ENCODE measurements at places on chromosomes 12 and 14.
A peak's percentile ranks its signal among the peaks of the same experiment; 100 is the strongest.

DNA sequence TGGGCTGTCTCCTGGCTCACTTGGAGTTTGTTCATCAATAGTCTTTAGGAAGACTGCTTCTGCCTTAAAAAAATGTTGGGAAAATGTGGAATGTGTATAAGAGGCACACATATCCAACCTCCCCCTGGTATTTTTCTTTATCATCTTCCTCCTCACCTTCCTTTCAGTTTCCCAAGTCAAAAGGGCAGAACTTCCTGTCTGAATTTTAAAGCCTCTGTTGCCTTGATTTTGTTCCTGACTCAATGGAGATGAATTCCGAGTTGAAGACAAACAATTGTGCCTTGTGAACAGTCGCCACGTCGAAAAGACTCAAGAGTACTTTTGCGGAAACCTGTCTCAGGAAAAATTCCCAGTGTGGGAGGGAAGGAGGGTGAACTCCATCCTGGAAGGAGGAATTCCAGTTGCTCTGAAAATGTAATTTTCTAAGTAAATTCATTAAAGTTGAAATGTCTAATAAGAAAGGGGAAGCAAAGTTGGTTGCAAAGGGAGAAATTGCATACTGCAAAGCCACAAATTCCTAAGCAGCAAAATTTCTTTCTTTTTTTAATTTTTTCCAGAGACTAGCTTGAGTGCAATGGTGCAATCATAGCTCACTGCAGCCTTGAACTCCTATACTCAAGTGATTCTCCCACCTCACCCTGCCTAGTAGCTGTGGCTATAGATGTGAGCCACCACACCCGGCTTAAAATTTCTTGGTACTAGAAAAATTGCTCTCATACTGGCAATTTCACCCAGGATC is 50.2 kb upstream of the ELK3 start:
- no peak for DNase-seq

GRCh38 chr12:41552588-41552987 is 364.5 kb downstream of the PDZRN4 start:
- DNase-seq: no peak

DNA sequence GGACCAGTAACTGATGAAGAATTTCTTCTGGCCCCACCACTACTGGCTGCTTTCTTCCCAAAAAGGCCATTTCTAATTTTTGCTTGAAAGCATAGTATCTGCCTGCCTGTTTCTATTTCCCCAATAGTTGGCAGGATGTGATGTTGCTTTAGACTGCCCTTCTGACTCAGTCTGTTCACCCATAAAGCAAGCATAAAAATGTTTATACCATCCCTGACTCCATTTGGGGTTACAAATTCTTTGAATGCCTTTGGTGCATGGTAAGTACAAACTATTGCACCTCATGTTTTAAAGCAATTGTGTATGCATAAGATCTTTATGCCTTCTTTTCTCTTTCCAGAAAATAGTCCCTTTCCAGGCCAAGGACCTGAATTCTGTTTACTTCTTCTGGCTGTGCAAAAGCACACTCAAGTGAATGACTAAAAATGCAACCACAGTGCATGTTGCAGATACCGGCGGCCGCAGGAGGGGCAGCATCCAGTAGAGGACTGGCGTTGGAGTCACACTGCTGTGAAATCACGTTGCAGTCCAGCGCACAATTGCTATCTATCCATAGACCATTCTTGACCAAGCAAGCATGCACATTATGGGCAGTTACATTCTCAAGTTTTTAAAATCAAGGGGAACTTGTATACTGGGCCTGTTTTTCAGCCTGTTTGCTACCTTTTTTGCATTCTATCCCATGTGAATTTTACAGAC is 82.4 kb downstream of the SLC5A8 start:
- peak; percentile 57 for DNase-seq

- no peak for DNase-seq
These were observed 1205.3 kb downstream of the GALC start for GRCh38 chr14:86787717-86788116.

- DNase-seq: no peak
These were observed 18.8 kb upstream of the NR4A1 start for GRCh38 chr12:52032446-52032803.

- no peak for DNase-seq
These were observed 133.7 kb downstream of the BRMS1L start for GRCh38 chr14:35959835-35960234.

- DNase-seq: no peak
These were observed 12.4 kb upstream of the PPP2R5E start for GRCh38 chr14:63555572-63555971.
